ENCODE measurements at places on chromosomes 3 and 15. TPM values are rescaled to one million over a fixed set of nuclear protein-coding genes. Genes with fewer than 3 reads are reported as not detected.
A peak's percentile ranks its signal among the peaks of the same experiment; 100 is the strongest.

GOLGA8G gene
- total RNA-seq, result not detected

GPR149 gene
- total RNA-seq, result not detected

NUP210 gene
- total RNA-seq, result 14.7 TPM

ASB14 gene
- not detected for total RNA-seq

GRCh38 chr3:3847994-3848922 is 49.0 kb downstream of the LRRN1 start:
- no peaks in the 10 kb centered on the region for H3K36me3 ChIP-seq
- no peaks in the 10 kb centered on the region for H3K27me3 ChIP-seq
- H3K27ac ChIP-seq, result no peak overlapping the region
- no peaks in the 10 kb centered on the region for H3K4me1 ChIP-seq
- no peak overlapping the region for H3K4me3 ChIP-seq

GRCh38 chr15:50880651-50881114 is 27.8 kb upstream of the AP4E1 start:
- DNase-seq, result no peak
- no peaks in the 10 kb centered on the region for H3K36me3 ChIP-seq
- H3K27me3 ChIP-seq, result no peaks in the 10 kb centered on the region
- no peak overlapping the region for H3K4me3 ChIP-seq
- no peak overlapping the region for H3K27ac ChIP-seq

- no peaks in the 10 kb centered on the region for H3K36me3 ChIP-seq
- H3K27me3 ChIP-seq, result no peaks in the 10 kb centered on the region
- DNase-seq, result no peak
- no peak overlapping the region for H3K4me3 ChIP-seq
These were observed 10.2 kb downstream of the KBTBD13 start for GRCh38 chr15:65086680-65087111.

DNA sequence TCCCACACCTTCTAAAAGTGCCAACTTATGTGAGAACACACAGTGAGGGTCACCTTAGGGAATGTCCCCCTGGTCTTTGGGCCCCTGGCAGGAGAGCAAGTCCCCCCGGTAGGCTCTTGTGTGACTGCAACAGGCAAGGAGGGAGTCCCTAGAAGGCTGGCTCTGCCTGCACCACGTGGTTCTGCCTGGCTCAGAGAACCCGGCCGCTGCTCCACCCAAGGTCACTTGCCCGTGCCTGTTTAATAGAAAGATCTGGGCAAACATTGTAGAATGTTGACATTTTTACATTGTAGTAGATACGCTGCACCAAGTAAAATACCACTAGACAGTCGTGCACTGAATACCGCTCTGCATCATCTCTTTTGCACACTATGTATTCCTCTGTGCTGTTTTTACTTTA is 21.9 kb downstream of the GABRA5 start:
- H3K27me3 ChIP-seq, result no peaks in the 10 kb centered on the region
- no peak overlapping the region for H3K27ac ChIP-seq
- no peak overlapping the region for H3K4me3 ChIP-seq
- no peaks in the 10 kb centered on the region for H3K36me3 ChIP-seq

DNA sequence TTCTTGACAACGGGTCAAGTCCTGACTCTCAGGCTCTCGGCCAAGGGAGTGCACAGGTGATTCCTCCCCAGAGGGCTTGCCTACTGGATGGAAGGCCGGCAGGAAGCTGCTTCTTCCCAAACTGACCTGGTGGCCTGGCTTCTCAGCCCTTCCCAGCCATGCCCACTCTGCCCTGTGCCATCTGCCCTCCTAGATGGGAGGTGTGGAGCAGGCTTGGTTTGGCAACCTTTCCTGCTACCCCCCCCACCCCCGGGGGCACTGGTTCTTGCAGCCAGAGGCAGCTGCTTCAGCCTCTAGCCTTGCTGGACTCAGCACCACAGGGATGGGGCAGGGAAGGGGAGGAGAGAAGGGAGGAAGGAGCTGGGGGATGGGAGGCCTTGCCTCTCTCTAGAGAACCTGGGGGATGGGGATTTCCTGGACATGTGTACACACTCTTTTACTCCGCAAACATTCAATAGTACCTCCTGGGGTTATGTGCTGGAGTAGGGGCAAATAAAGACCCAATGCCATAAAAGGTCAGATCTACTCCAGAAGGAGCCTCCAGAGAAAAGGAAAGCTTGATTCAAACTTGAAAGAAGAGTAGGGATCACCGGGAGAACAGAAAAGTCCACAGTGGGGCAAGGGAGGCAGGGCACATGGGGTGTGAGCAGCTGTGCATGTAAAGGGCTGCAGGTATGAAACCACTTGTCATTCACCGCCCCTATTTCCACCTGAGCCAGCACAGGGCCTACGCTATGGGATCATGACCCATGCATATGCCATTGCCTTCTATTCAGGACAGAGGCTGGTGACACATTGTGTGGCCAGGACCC is 4.2 kb upstream of the DAPK2 start:
- no peaks in the 10 kb centered on the region for H3K4me1 ChIP-seq
- DNase-seq, result no peak
- H3K4me3 ChIP-seq, result no peak overlapping the region
- no peaks in the 10 kb centered on the region for H3K27me3 ChIP-seq

GRCh38 chr3:169008776-169009358 is 654.6 kb downstream of the MECOM start:
- H3K27ac ChIP-seq, result no peak overlapping the region
- H3K4me3 ChIP-seq, result no peak overlapping the region
- H3K4me1 ChIP-seq, result no peaks in the 10 kb centered on the region
- no peaks in the 10 kb centered on the region for H3K36me3 ChIP-seq
- DNase-seq, result no peak

DNA sequence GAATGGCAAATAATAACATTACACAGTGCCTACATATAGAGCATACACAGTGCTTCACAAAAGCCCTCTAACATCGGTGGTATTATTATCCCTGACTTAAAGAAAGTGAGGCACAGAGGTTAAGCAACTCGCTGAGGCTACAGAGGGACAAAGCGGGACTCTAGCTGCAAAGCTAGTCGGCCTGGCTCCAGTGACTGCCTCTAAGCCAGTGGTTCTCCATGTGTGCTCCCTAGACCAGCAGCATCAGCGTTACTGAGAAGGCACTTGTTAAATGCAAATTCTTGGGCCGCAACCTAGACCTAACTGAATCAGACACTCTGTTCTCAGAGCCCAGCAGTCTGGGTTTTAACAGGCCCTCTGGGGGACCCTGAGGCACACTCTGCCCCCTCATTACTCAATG is 33.1 kb upstream of the LIPC start:
- no peaks in the 10 kb centered on the region for H3K4me1 ChIP-seq
- H3K27me3 ChIP-seq, result no peaks in the 10 kb centered on the region
- no peaks in the 10 kb centered on the region for H3K36me3 ChIP-seq
- H3K27ac ChIP-seq, result no peak overlapping the region
- no peak for DNase-seq

- no peaks in the 10 kb centered on the region for H3K4me1 ChIP-seq
- no peaks in the 10 kb centered on the region for H3K27me3 ChIP-seq
- DNase-seq, result no peak
- H3K36me3 ChIP-seq, result no peaks in the 10 kb centered on the region
These were observed 1.1 kb upstream of the FGF7 start for GRCh38 chr15:49421991-49422390.

- no peak for DNase-seq
- no peaks in the 10 kb centered on the region for H3K36me3 ChIP-seq
- H3K27me3 ChIP-seq, result no peaks in the 10 kb centered on the region
- no peaks in the 10 kb centered on the region for H3K4me1 ChIP-seq
These were observed 50.1 kb upstream of the TRIM42 start for GRCh38 chr3:140627756-140628155.

GRCh38 chr15:71951134-71951533 is 140.8 kb downstream of the NR2E3 start:
- H3K4me3 ChIP-seq, result no peak overlapping the region
- no peak for DNase-seq
- H3K27ac ChIP-seq, result no peak overlapping the region
- H3K27me3 ChIP-seq, result no peaks in the 10 kb centered on the region

DNA sequence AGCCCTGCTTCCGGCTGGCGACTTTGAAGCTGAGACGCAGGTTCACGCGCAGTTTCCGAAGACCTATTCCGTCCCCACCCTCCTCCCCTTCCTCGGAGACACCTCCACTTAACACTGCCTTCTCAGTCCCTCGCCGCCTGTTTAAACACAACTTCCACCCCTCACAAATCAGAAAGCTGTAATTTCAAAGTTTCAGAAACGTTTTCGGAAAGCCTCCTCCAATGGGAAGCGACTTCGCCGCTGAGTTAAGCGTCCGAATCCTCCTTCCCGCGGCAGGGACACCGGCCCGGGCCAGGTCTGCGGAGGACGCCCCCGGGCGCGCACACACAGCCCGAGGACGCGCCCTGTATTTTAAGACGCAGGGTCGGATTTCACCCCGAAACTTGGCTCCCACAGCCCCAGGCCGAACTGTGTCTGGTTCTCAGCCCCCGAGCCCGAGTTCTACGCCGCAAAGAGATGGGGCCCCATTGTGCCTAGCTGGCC is 559 bp upstream of the LRRN1 start:
- H3K27ac ChIP-seq, result peak overlapping the region; percentile 76
- H3K36me3 ChIP-seq, result no peaks in the 10 kb centered on the region
- H3K4me3 ChIP-seq, result peak overlapping the region; percentile 39
- DNase-seq, result peak; percentile 49
- peaks cover 3% of the 10 kb centered on the region for H3K4me1 ChIP-seq
- H3K27me3 ChIP-seq, result no peaks in the 10 kb centered on the region

DNA sequence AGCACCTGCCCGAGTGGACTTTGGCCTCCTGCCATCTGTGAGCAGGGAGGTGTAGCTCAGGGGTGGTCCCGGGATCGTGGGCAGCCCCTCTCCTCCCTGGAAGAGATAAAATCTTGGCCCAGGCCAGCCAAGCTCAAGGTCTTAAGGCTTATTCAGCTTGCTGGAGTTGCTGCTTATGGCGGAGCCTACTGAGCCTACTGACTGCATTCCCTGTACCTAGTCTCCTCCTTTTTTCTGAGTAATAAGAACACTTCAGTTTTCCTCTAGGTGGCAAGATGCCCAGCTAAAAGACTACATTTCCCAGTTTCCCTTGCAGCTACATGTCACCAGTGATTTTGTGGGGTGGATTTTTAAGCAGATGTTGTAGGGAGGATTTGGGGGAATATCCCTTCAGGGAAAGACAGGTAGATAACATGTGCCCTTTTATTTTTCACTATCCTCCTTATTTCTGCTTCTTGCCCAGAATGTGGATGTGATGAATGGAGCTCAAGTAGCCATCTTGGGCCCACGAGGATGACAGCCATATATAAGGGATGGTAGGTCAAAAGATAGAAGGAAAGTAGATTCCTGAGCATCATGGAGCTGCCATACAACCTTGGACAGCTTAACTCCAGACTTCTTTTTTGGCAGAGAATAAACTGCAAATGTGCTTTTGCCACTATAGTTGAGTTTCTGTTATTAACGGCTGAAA is 41.4 kb upstream of the INSYN1 start:
- no peak overlapping the region for H3K4me3 ChIP-seq
- H3K36me3 ChIP-seq, result no peaks in the 10 kb centered on the region
- no peaks in the 10 kb centered on the region for H3K4me1 ChIP-seq
- no peaks in the 10 kb centered on the region for H3K27me3 ChIP-seq
- no peak overlapping the region for H3K27ac ChIP-seq

DNA sequence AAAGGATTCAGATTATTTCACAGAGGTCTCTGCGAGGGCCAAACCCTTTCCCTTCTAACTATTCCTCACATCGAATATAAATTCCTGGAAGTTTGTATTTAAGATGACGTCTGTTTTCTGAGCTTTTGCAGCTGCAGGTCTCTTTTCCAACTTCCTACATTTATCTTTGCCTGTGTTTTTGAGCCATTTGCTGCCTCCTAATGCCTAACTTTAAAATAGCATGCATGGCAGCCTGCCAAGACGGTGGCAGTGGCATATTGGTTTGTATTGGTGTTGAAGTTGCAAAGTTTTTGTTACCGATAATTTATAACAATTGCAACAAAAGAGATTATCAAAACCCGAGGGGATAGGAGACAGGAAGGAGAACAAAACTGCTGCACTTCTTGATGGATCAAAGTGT is 187.1 kb upstream of the DNAJC19 start:
- peak; percentile 76 for DNase-seq
- no peaks in the 10 kb centered on the region for H3K36me3 ChIP-seq
- no peak overlapping the region for H3K27ac ChIP-seq
- no peaks in the 10 kb centered on the region for H3K27me3 ChIP-seq
- H3K4me1 ChIP-seq, result no peaks in the 10 kb centered on the region

DNA sequence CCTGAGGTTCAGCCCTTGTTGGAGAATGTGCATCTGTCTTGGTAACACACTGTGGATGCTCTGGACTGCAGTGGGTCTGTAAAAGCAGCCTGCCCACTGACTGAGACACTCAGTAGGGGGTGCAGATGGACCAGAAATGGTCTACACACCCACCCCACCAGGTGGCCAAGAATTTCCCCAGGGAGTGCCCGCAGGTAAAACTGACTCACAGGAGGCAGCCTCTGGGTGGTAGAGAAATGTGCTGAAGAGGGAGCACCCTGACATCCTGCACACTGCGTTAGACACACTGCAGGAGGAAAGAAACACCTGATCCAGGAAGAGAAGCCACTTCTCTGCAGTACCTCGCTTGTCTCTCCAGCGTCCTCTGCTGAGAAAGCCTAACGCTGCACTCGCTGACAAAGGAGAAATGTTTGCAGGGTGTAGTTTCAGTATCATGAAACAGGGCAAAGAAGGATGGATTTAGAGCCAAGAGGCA is 109.5 kb upstream of the ABHD17C start:
- no peak overlapping the region for H3K4me3 ChIP-seq
- no peak for DNase-seq
- H3K27ac ChIP-seq, result no peak overlapping the region
- no peaks in the 10 kb centered on the region for H3K27me3 ChIP-seq
- H3K4me1 ChIP-seq, result no peaks in the 10 kb centered on the region

- peak overlapping the region; percentile 96 for H3K27ac ChIP-seq
- DNase-seq, result peak; percentile 63
- H3K4me1 ChIP-seq, result peaks cover 36% of the 10 kb centered on the region
- H3K4me3 ChIP-seq, result peak overlapping the region; percentile 95
- H3K36me3 ChIP-seq, result no peaks in the 10 kb centered on the region
- no peaks in the 10 kb centered on the region for H3K27me3 ChIP-seq
These were observed 448 bp downstream of the PLXNB1 start for GRCh38 chr3:48429317-48429959.

- H3K27ac ChIP-seq, result no peak overlapping the region
- DNase-seq, result no peak
- H3K36me3 ChIP-seq, result no peaks in the 10 kb centered on the region
- H3K27me3 ChIP-seq, result no peaks in the 10 kb centered on the region
- no peaks in the 10 kb centered on the region for H3K4me1 ChIP-seq
These were observed 92.6 kb upstream of the KCNMB2 start for GRCh38 chr3:178443634-178444033.

DNA sequence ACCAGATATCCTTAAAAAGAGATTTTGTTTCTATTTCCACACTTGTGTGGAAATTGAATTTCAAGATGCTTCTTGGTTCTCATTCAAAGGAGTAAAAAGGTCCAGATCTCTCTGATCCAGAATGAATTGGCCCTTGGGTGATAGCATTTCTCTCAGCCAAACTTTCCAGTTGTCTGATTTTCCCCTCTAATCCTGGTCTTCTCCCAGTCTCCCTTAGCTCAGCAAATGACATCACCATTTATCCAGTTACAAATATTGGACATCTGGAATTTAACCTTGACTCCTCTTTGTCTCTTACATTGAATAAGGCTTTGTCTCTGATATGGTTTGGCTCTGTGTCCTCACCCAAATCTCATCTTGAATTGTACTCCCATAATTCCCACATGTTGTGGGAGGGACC is 10.2 kb upstream of the FGF7 start:
- H3K36me3 ChIP-seq, result no peaks in the 10 kb centered on the region
- H3K4me1 ChIP-seq, result no peaks in the 10 kb centered on the region
- no peak for DNase-seq
- no peak overlapping the region for H3K4me3 ChIP-seq
- H3K27ac ChIP-seq, result no peak overlapping the region

Data from breast epithelium (tissue), 4 donors.